ENCODE measurements at places on chromosomes 11 and 22.

GRCh38 chr22:35505399-35506258 is 35.0 kb upstream of the RASD2 start:
- DNase-seq, result no peak

GRCh38 chr11:67466962-67467771 is 1.9 kb downstream of the TMEM134 start:
- no peak for DNase-seq

DNA sequence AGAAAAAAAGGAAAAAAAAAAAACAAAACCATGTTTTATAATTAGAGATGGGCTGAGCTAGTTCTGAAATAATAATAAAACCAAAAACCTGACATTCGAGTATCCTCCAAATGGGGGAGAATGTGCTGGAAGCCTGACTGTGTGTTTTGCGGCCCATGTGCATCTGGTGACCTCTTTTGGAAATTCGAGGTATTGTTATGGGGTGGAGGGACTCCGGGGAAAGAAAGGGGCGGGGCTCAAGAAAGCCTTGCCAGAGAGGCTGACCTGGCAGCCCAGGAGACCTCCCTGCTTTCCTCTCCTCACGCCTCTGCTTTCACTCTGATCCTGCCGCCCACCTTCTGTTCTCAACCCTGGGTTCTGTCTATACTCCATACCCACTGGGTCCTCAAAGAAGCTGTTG is 72.9 kb downstream of the CTTN start:
- DNase-seq, result no peak

DNA sequence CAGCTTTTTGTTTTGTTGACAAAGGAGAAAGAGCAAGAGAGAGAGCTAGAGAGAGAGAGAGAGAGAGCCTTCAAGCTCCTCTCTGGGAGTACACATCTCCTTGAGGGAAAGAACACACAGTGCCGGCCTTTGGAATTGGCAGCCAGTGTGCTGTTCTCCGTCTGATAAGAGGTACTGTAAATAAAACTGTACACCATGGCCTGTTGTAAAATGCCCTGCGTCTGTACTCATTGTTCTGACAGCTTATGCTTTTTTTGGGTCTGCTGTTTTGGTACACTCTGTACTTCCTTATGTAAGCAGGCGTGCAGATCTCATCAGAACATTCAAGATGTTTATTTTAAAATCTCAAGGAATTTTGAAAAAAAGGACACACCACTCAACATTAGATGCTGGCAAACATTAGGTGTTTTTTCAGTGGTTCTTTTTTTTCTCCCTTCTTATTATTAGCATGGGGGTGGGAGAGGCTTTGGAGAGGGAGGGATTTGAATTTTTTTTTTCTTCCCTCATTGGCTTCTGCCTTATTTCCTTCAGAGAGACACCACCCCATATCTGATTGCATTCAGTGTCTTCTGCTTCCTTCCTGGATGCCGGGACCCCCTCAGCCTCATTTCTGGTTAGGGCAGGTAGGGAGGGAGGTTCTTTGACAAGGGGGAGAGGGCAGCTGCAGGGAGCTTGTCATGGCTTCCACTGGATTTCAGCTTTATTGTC is 116.8 kb upstream of the NNMT start:
- peak; percentile 87 for DNase-seq

DNA sequence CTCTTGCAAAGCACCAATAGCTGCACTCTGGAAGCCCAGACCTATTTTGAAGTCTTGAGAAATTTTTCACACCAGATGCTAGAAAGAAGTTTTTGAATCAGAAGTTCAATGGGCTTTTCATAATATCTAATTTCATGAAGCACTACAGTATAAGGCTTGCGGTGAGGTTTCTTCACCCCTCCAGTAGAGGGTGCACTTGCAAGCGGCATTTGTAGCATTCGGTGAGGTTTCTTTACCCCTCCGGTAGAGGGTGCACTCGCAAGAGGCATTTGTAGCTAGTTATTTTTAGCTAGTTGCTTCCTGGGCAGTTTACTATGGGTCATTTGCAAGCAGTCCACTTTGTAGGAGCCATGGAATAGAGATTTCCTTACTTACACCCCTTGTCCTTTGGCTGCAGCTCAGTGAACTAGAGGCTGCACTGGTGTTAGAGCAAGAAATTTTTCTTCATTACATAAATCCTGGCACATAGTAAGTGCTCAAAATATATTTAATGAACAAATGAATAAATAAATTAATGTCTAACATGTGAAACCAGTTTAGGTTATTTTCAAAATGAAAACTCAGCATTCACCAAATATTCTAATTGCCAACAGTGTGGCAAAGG is 7.8 kb upstream of the NOX4 start:
- DNase-seq, result no peak

DNA sequence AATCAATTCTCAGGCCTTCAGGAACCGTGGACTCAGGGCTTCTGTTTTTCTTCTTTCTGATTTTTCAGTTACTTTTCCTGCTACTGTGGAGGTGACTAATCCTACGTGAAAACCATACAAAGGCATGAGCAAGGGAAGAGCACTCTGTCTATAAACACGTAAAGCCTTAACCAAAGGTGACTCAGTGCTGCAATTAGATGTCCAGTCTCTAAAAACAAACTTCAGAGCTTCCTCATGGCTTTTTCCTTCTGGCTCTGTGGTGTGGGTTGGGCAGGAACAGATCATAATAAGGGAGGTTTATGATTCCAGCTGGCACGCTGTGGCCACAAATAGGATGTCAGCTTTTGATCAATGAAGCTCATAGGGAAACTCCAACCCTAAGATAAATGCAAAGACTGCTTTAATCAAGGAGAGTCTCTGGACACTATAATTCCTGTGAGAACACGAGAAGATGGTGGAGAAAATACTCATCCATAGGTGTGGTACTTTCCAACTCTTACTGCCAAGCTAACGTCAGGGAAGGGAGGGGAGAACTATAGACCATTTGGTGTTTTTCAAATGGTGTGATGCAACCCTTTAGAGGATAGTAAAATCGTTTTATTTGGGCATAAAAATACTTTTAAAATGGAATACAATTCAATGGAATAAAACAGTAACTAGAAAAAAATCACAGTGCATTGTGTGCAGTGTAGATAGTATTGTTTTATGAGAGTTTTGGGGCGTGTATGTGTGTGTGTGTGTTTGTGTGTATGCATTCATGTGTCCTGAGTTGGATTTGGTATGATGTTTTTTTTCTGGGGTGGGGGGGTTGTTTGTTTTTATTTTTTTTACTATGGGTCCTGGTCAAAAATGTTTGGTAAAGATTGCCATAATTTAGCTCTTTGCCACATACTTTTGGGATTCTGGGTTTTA is at the start of gene NXPE2:
TSS of gene NXPE2 (plus strand) at position 403 of the 912 bp plus-strand sequence. CDS start at position 452, 49 bp downstream.
- DNase-seq, result no peak

GRCh38 chr11:132977241-132977640 is 555.1 kb downstream of the OPCML start:
- no peak for DNase-seq

All from urinary bladder (tissue), 4 donors.